SW 1271 (cell line): ENCODE measurements at places on chromosomes 1 and 21.
A peak's percentile ranks its signal among the peaks of the same experiment; 100 is the strongest.

DNA sequence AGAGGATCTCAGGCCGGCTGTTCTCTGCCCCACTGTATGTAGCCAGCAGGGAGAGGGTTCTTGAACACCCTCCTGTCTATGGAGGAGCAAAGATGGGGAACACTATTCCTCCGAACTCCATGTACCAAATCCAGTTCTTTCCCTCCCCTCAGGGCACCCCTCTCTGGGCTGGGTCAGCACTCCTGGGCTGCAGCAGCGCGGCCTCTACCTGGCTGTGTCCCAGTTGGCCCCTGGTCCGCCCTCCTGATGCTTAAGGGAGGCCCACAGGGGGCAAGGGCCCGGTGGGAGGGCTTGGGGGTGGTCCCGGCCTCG is 471 bp upstream of the ADPRS start:
- DNase-seq: no peak

DNA sequence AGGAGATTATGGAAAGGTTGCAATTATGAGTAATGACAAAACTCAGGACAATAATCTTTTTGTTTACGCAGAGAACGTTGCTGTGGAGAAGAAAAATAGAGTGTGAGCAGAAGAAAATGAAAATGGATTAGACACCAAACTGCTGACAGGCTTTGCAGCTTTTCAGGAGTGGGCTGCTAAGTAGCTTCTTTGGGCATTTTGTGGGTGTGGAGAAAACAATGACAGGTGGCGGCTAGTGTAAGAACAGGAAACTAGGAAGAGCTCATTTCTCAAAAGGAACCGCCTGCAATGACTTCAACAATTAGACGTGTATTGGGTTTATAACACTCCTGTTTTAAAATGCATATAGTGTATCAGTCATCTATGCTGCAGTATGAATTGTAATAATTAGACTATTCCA is 18.3 kb upstream of the PALMD start:
- DNase-seq: no peak

GRCh38 chr1:10648689-10649516 is 147.5 kb downstream of the CASZ1 start:
- DNase-seq: no peak

- no peak for DNase-seq
Measured at GRCh38 chr21:31326522-31327242, 17.4 kb downstream of the TIAM1 start.

- DNase-seq: no peak
Measured at GRCh38 chr21:39055167-39055767, 128.0 kb downstream of the PSMG1 start.

DNA sequence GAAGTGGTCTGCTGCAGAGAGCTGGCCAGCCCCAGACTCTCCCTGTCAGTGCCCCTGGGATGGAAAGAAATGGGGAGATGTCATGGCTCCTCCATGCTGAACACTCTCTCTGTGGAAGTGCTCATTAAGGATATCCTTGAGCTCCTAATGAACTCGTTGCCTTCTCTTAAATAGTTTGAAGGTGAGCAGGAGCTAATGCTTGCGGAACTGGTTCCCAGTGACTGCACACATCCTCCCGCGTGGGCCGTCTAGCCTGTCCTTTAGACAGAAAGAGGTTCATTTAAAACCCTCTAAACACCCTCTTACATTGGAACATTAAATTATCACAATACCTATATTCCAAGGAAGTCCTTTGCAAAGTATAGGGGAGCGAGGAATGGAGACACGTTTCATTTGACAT is 5.9 kb upstream of the WDR64 start:
- DNase-seq: no peak

DNA sequence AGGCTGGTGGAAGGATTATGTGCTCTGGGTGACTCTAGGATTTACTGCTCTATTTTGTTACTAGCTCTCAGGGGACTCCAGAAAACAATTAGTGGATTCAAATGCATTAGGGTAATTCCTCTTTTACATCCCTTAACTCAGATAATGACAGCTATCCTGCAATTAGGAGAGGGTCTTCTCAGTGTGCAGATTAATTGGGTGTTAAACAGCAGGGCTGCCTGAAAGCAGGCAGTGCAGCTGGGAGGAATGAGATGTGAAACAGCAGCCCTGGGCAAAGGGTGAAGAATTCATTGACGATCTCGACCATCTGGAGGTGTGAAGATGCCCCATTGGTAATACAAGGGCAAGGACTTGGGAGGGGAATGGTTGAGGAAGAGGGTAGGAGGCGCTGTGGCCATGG is 66.1 kb downstream of the HTR6 start:
- DNase-seq: no peak

DNA sequence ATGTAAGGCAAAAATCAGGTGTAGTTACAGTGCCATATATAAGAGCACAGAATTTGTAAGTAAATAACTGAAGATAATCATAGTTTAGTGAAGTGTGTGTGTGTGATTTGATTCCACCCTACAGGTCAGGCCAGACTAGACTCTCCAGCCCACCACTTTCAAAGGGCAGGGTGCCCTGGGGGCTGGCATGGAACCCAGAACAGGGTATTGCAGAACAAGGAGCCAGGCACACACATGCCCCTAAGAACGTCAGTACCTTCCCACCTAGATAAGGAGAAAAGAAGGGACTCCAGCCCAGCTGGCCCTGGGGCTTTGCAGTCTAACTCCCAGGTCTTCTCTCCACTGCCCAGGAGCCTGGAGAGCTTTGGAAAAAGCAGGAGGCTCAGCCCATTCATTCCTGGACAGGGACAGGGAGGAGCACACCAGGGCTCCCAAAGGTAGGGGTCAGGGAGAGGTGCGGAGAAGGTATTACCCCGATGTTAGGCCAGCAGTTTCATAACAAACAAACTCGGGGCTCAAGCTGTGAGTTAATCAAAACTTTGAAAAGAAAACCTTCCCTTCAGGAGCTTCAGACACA is 149.7 kb upstream of the VANGL1 start:
- DNase-seq: no peak

DNA sequence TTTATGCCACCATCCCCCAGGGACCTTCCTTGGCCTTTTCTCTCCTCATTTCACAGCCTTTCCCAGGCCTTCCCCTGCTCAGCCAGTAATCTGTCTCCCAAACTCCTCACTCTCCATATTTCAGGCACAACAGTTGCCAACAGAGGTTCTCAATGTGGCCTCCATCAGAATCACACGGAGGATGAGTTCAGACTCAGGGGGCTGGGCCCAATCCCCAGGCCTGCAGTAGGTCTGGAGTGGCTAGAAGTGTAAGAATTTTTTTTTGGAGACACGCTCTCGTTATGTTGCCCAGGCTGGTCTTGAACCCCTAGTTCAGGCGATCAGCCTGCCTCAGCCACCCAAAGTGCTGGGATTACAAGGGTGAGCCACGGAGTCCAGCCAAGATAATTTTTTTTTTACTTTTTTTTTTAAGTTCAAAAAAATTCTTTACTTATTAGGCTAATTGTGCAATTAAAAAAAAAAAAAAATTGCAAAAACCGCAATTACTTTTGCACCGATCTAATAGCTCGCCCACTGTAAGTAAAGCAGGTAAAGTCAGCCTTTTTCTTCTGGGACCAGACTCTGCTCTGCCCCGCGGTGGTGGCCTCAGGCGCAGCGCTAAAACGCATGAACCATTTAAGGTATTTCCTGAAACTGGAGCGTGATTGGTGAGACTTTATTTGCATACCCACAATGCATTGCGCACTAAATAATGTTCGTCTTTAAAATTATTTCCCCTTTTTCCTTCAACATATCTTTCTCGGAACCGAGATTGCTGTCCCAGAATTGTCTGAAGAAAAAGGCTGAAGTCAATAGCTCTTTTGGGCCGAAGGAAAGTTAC is 18.7 kb downstream of the KIAA2013 start:
- DNase-seq: peak; percentile 90

- DNase-seq: peak; percentile 8
Measured at GRCh38 chr1:178055779-178056471, 38.0 kb upstream of the RASAL2 start.

GRCh38 chr1:236175642-236176336 is 33.5 kb downstream of the GPR137B start:
- DNase-seq: no peak

DNA sequence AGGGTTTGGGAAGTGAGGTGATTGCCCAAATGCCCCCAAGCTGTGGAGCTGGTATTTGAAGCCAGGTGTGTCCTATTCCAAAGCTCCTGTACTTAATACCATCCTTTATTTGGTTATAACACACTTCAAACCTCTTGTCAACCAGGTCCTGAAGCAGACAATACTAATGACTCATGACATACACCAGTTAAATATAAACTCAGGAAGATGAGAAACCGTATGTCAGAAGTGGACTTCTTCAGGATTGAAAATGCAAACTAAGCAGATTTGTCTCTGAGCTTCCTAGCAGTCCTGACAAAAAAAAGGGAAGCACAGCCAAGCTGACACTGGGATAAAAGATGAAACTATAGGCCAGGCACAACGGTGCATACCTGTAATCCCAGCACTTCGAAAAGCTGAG is 70.6 kb downstream of the ALPL start:
- DNase-seq: no peak

GRCh38 chr1:94069919-94070285 is 51.0 kb downstream of the ABCA4 start:
- no peak for DNase-seq

DNA sequence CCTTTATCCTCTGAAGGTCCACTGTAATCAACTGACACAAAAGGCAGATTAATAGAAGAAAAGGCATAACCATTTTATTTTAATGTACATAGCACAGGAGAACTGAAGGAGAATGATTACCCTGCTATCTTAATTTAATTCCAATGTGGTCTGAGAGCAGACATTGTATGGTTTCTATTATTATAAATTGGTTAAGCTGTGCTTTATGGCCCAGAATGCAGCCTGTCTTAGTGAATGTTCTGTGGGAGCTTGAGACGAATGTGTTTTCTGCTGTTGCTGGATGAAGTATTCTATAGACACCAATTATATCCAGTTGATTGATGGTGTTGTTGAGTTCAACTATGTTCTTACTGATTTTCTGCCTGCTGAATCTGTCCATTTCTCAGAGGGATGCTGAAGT is 25.0 kb upstream of the SLC2A1 start:
- DNase-seq: no peak

DNA sequence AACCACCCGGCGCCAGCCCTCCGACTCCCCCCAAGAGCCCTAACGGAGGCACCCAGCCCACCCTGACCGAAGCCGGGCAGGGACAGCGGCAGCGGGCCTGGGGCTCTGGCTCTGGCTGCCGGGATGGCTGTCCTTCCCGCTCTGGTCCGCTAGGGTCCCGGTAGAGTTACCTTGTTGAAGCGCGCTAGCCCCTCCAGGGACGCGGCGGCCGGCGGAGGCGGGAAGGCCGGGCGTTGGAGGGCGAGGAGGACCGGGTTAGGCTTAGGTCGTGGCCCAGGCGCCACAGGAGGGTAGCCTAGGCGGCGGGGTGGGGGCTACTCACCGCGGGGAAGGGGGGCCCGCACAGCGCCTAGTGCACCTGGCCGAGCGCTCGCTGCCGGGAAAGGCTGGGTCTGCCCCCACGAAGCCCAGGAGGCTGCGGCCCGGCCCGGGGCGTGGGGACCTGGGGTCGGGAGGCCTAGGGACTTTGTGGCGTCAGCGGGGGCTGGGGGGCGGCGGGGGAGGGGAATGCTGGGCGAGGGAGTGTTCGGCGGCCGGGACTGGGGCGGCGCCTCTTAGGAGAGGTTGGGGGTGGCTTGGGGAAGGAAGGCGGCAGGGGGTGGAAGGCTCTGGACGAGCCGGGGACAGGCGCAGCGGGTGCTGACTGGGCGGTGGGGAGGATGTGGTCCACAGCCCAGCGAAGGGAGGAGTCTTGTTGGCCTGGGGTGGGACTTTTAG is at the start of gene TRIM17:
Gene TRIM17 (minus strand): TSS at position 645 of the 717 bp plus-strand sequence. CDS start 1,789 bp downstream, outside the sequence.
- no peak for DNase-seq

DNA sequence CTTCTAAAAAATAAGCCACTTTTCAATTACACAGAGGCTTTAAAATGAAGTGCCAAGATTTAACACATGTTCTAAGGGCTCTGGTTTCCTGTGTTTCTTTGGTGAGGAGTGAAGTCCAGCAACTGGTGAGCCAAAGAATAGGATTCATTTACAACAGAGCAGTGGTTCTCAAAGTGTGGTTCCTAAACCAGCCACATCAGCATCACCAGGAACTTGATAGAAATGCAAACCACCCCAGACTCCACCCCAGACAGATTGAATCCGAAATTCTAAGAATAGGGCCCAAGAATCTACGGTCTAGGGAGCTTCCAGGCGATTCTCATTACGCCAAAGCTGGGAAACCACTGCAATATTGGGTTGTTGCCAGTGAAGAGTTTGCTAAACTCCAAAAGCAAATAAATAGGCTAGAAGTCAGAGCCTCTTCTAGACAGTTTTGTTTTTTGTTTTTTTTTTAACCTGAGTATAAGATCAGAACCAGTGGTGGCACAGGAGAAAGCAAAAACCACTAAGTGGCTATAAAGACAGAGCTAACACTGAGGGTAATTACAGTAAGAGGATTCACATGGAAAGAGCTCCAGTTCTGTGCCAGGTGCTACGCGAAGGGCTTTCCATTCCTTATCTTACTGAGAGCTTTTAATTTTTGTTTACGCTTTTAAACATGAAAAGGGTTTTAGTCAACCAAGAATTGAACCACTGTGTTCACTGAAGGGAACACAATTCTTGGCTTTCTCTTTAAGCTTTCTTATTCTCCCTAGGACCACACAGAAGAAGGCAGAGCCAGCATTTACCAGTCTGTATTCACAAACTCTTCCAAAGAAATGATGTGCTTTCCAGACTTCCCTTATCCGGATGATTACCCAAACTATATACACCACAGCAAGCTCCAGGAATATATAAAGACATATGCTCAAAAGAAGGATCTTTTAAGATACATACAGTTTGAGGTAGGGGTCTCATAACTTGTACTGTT is 42.4 kb upstream of the FMO2 start:
- DNase-seq: no peak

DNA sequence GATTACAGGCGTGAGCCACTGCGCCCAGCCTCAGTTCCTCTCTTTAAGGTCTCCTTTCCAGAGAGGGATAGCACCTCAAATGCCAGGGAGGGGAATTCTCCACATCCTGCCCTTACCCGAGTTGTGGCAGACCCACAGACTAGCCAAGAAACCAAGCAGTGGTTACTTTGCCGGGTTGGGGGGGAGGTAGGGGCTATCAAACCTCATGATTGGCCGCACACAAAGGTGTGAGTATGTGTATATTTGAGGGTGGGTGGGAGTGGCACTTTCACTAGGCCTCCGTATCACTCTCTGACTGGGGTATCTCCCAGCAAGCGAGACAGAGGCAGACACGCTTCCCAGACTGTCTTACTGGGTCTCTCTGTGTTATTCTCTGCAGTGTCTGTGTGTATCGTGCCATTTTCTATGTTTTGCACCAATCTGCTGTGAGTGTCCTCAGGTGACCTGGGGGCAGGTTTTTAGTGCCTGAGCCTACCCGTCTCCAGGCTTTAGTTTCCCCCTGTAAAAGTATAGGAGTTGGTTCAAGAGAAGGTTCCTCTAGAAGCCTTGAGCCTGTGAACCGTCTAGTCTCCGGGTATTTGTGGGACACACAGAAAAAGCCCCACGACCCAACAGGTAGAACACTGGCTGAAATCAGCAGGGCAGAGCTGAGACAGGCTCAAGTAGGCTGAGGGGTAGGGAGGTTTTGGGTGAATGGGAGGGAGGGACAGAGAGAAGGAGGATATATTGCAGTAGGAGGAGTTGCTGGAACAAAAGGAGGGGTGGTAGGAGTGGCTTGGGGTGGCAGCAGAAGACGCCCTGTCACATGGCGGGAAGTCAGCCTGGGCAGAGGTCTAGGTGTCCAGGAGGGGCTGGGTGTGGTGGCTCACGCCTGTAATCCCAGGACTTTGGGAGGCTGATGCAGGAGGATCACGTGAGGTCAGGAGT is 10.3 kb downstream of the LMNA start:
- DNase-seq: peak; percentile 47

- DNase-seq: no peak
Measured at GRCh38 chr1:105317976-105318375, 1568.3 kb downstream of the AMY1C start.

GRCh38 chr1:8349961-8350360 is 32.0 kb downstream of the SLC45A1 start:
- no peak for DNase-seq
